ENCODE measurements at places on chromosomes 6 and 20. TPM values are rescaled to one million over a fixed set of nuclear protein-coding genes. Genes with fewer than 3 reads are reported as not detected.

Gene ZNF165
- 4.0 TPM for total RNA-seq

Gene TRAPPC3L
- total RNA-seq, result not detected

Gene ZSCAN26
- total RNA-seq, result 6.0 TPM

Gene COL19A1
- total RNA-seq, result 0.02 TPM

DNA sequence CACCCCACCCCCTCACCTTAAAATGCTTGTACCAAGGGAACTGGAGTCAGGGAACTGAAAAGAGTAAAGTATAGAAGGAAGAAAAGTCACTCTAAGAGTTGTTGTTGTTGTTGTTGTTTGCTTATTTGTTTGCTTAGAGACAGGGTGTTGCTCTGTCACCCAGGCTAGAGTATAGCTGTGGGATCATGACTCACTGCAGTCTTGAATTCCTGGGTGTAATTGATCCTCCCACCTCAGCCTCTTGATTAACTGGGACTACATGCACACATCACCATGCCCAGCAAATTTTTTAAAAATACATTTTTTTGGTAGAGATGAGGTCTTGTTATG is 681.6 kb upstream of the GJE1 start:
- no peak overlapping the region for H3K4me3 ChIP-seq
- H3K4me1 ChIP-seq, result no peaks in the 10 kb centered on the region
- peaks cover 1% of the 10 kb centered on the region for H3K27me3 ChIP-seq

Measured in activated CD4-positive, alpha-beta memory T cell treated with anti-CD3 and anti-CD28 coated beads for 36 hours (primary cell).